ENCODE measurements at places on chromosomes 6 and 20. TPM values are rescaled to one million over a fixed set of nuclear protein-coding genes. Genes with fewer than 3 reads are reported as not detected.

DNA sequence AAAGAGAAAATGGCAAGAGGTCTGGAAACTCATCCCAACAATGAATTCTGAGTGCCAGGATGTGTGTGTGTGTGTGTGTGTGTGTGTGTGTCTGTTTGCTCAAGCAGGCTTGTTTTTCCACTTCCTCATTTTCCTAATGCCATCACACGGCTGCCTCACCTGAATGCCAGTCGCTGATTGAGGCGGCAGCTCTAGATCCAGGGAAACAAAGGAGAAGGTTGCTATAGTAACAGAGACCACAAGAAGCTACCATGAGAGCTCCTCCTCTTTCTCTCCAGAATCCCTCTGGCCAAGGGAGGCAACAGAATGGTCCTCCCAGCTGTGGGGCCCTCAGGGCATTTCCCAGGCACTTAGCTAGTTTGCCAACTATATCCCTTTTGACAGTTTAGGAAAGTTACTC is 241.1 kb upstream of the TSHZ2 start:
- no peak for DNase-seq

DNA sequence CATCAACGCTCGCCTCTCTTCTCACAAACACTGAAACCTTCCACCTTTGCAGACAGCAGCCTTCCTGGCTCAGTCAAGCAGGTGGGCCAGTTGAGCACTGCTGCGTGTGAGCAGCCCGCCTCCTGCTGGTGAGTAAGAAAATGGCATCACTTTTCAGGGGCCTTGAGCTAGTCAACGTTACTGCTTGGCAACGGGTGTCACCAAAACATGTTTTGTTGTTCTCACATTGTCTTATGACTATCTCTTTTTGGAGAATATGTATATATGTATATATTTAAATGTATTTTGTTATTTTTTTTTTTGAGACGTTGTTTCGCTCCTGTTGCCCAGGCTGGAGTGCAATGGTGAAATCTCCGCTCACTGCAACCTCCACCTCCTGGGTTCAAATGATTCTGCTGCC is 97.0 kb upstream of the AGPAT4 start:
- DNase-seq: peak; percentile 87

Gene NUS1
- total RNA-seq: 15.5 TPM

- DNase-seq: no peak
Observed at GRCh38 chr6:159952289-159953005, 16.4 kb upstream of the IGF2R start.

- no peak for DNase-seq
Observed at GRCh38 chr6:103893141-103893581, 966.6 kb downstream of the HACE1 start.

Gene GLP1R
- total RNA-seq: not detected

Gene BPIFB4
- total RNA-seq: not detected

Gene TMEM30A
- 101 TPM for total RNA-seq

DNA sequence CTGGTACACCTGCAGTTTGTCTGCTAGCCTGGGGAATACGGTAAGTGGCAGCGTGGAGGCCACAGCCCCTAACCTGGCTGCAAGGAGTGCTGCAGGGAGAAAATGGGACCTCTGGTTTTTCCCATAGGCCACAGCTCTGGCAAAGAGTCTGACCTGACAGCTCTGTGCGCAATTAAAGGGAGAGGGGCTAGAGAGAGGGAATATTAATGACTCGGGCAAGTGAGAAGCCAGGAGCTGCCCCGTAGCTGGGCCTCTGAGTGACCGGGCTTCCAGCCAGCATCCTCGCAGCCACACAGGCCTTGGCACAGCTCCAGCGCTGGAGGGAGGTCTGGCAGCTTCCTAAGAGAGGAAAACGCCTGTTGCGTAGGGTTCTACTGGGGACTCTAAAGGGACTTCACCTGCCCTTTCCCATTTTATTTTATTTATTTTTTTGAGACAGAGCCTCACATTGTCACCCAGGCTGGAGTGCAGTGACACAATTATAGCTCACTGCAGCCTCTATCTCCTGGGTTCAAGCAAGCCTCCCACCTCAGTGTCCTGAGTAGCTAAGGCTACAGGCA is 18.2 kb upstream of the OCSTAMP start:
- peak; percentile 87 for DNase-seq

GRCh38 chr6:124977067-124977908 is 15.1 kb downstream of the RNF217 start:
- no peak for DNase-seq

GRCh38 chr6:158312672-158313397 is 570 bp downstream of the TULP4 start:
- no peak for DNase-seq

DNA sequence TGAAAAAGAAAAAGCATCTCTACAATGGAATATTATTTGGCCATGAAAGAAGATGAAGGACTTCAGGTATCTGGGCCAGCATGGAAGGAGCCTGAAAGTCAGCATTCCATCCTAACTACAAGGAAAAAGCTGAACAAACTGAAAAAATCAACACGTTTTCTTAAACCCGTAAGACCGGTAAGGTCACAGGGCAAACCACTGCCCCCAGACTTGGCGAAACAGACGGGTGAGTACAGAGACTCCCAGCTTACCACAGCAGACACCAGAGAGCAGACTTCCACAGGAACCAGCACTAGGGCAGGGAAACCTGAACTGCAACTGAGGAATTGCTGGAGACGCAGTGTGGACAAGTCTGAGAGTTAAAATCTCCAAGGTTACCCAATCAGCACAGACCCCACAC is 31.4 kb downstream of the BEND3 start:
- no peak for DNase-seq

Gene CABLES2
- 3.8 TPM for total RNA-seq

DNA sequence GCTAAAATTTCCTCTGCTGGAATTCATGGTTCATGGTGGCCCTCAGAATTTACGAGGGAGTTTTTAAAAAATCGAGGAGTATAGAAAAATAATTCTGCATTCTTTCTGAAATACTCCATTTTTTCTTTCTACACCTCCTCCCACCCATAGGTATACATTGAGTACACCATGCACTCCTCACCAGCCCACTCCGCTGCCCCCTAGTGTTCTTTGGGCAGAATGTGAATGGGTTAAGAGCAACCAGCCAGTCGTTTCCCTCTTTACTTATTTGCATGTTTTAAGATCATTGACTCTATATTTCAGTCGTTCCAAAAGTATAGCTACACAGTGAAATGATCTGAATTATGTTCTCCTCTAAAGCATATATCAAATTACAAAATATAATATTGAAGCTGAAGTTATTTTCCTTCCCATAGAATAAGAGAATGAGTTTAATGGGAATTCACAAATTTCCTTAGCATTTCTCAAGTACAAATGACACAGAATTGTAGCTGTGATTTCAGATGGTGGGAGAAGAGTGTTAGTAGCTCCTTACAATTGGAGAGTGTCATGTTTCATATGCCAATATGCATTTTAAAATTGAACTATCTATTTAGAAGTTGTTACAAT is 977.7 kb upstream of the SLC35B3 start:
- peak; percentile 68 for DNase-seq

Gene EDN3
- not detected for total RNA-seq

GRCh38 chr6:123030282-123030681 is 34.2 kb downstream of the CLVS2 start:
- no peak for DNase-seq

DNA sequence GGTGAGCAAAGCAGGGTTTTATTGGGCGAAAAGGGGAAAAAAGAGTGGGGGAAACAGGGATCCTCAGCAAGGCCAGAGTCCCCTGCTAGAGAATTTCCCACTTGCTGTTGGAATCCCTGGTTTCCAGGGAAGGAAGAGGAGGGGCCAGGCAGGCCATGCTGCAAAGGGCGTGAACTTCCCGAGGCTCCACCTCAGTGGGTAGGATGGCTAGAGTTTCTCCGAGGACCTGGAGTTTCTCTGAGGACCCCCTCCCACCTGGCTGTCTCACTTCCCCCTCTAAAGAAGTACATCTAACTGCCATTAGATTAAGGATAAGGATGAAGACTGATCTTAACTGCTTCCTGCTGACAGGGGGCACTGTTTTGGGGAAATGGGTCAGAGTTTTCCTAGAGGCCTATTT is 1239.3 kb upstream of the GJE1 start:
- no peak for DNase-seq

GRCh38 chr6:155196911-155197310 is 66.9 kb upstream of the CLDN20 start:
- no peak for DNase-seq

GRCh38 chr6:159687341-159687740 is 5.7 kb downstream of the SOD2 start:
- no peak for DNase-seq

Gene SRSF12
- 0.51 TPM for total RNA-seq

GRCh38 chr6:46491201-46491627 is at the start of gene RCAN2:
Gene RCAN2, minus strand, starts transcription at chr6:46491449.
- peak; percentile 87 for DNase-seq

Gene OPRM1
- not detected for total RNA-seq

GRCh38 chr6:133916650-133917151 is 27.8 kb downstream of the TCF21 start:
- peak; percentile 88 for DNase-seq

Gene PRSS16
- 4.3 TPM for total RNA-seq

DNA sequence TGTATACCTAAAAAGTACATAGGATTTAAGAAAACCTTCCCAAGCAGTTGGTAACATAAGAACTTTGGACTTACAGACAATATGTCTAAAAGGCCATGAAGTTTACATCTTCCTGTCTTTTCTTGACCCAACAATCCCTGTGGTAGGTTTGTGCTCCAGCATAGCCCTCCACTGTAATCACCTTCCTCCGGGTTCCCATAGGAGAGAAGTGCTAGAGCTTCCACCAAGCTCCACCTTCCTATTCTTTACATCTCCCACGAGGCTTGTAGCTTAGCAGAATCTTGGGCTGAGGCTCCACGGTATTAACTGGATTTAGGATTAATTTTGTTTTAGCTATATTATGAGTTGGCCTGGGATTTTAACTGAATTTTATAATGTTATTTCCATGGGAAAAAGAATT is 23.3 kb downstream of the ADGRG6 start:
- DNase-seq: no peak

Gene RFX6
- not detected for total RNA-seq

Gene VNN1
- 0.23 TPM for total RNA-seq

GRCh38 chr20:12740647-12741046 is 268.1 kb upstream of the SPTLC3 start:
- no peak for DNase-seq

GRCh38 chr6:150651808-150652470 is 52.3 kb downstream of the PLEKHG1 start:
- peak; percentile 42 for DNase-seq

DNA sequence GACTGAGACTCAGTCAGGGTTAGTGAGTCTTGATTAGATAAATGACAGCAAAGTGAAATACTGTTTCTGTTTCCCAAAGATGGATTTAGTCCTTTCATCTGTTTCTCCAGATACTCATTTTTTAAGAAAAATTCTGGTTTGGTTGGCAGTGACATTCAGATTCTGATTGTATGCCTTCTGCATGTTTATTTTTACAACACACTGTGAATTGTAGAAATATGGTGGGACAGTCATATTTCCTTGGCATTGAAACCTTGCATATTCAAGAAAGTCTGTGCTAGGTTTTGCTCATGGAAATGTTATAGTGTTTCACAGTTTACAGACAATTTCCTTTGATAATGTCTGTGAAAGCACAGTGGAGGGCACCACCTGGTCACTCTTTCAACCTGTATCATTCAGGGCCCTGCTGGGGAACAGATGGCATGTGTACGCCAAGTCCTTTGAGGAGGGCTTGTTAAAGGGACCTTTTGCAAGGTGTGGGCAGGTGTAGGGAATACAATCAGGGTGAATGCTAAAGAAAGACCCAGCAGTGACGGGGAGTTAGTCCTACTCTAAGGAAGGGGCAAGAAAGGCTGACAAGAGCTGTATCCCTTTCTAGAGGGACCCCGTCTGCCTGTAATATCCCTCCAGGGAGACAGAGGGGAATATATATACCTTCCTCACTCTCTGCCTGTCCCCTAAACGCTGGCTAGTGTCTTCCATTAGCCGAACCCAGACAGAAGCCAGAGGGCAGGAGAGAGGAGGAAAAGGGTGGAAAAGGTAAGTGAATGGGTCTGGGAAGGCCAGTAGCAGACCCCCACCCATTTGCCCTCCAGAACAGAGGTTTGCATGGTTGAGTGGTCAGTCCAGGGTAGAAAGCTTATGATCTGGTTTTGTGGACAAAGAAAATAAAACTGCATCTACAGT is 10.2 kb downstream of the PLCB4 start:
- no peak for DNase-seq

DNA sequence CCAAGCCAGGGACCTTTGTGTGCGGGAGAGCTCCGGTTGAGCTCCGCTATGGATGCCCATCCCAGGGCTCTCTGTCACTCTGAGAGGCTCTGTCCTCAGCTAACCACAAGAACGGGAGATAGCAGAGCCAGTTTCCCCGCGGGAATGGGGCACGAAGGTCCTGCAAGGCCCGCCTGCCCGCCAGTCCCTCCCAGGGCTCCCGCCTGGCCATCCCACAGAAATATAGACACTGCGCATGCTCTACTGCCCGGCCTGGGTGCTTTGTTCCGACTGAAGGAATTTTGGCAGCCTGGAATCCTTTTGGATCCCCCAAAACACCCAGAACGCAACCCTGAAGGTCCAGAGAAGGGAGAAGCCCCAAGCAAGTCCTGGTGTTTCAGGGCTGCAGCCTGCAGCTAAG is 8.6 kb upstream of the DEFB110 start:
- DNase-seq: no peak

DNA sequence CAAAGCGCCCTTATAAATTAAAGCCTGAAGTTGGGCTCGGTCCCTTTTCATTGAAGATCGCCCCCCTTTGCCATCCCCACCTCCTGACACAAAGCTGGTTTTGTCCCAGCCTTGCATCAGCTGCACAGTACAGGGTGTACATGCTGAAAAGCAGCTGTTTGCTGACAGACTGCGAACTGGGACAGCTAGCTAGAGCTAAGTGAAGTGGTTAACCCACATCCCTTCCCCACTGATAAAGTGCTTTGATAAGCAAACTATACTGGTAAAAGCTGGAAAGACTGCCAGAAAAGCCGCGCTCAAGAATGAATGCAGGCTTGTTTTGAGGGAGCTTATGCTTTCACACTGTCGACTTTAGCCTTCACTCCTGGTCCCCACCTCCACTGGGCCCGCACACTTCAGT is 207.3 kb downstream of the GMDS start:
- DNase-seq: peak; percentile 26

- no peak for DNase-seq
Observed at GRCh38 chr20:50420380-50420779, 89.8 kb upstream of the PTPN1 start.

- DNase-seq: no peak
Observed at GRCh38 chr20:40802886-40803285, 113.8 kb upstream of the MAFB start.

DNA sequence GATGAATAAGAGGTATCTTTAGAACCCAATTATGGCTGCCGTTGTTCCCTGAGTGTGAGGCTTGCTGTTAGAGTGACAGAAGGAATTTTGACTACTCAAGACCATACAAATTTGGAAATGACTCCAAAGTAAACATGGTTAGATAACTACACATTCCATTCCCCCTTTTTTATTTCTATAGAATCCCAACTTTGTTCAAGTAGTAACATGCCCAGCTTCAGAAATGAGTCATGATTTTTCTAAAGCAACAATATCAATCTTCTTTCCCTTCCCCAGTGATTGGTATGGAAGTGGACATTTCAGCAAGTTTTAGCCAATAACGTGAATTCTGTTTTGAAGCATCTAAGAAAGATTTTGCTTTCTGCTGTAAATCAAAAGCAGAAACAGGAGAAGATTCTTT is 37.8 kb downstream of the HCRTR2 start:
- no peak for DNase-seq

Gene ADAT2
- 10.6 TPM for total RNA-seq

All from Daoy (cell line).